ENCODE measurements at places on chromosomes 16 and 17.

DNA sequence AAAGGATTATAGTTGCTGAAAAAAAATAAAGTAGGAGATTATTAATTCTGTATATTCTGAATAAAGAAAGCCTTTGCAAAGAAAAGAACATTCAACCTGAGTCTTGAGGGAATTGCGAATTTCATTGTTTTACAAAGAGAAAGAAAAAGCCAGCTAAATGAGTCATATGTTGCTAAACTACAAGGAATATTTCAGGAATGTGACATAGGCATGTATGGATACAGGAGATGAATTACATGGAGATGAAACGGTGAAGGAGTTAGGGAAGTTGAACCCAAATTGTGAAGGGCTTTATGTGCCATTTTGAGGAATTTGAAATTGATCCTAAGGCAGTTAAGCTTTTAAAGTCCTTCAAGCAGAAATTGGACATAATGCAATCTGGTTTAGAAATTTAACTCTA is 177.3 kb upstream of the RBL2 start:
- no peak for DNase-seq

DNA sequence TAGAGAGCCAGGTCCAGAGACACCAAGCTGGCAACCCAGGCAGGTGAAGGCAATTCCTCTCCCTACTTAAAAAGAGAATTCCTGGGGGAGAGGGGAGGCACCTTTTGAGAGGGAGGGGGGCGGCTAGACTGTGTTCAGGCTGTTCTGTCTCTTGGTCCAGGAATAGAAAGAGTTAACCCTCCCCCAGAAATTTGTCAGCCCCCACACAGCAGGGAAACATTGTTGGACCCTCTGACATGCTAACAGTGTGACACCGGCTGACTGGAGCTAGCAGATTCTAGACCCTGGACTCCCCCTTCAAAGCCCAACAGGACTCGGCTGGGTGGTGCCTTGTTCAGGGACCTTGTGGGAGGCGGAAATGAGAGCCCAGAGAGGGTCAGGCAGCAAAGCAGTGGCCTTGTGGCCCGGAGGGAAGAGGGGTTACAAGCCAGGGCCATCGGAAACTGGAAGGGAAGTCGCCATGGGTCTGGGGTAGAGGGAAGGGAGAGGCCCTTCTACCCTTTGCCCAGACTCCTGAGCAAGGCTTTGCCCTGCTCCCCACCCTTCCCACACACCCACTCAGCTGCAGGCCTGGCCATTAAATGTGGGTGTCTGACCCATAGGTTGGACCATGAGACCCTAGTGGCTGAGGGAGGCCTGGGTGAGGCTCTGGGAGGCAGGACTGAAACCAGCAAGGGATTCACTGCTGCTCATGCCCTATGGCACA is 44.6 kb downstream of the RAI1 start:
- DNase-seq: no peak

DNA sequence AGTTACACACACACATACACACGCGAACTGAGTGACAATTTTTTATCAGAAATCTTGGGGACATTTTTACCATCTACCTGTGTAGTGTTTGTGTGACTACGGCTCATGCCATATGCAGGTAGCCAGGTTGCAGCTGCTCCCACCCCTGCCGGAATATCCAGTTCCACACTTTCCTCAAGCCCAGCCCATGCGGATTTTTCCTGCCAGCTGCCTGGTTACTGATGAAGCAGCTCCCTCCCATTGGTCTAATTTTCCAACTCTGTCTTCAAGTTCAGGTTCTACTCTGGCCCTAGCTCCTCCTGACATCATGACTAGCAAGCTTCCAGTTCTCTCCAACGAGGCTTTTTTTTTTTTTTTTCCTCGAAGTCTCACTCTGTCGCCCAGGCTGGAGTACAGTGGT is 4.8 kb downstream of the GSG1L2 start:
- DNase-seq: no peak

DNA sequence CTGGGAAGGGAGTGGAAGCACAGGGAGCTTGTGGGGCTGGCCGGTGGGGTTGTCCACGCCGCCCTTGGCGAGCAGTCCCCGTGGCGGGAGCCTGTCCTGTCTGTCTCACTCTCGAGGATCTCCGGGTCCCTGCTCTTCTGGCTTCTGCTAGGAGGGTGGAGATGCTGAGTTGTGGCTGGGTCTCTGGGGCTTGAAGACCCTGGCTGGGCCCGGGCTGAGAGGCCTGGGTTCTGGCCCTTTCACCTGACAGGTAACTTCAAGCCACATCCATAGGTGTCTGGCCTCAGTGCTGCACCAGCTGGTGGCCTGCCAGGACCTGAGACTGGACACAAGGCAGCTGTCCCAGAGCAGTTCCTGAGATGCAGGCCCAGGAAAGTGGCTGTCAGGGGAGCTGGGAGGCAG is 46.7 kb downstream of the PRMT7 start:
- DNase-seq: no peak

GRCh38 chr17:35747540-35748017 is 5.5 kb downstream of the GAS2L2 start:
- peak; percentile 60 for DNase-seq

DNA sequence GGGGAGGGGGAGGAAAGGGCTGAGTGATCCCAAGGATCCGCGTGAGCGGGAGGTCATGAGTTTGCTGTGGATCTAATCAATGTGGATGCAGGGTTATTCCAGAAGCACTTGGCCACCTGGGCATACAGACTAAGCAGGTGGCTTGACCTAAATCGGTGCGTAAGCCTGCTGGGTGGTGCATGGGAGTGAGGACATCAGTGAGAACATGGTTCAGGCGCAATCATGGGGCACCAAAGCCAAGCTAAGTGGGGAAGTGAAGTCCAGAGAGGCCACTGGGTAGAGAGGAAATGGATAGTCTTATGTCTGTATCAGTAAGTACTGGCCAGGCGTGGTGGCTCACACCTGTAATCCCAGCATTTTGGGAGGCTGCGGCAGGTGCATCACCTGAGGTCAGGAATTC is 18.9 kb upstream of the MFSD6L start:
- DNase-seq: no peak

DNA sequence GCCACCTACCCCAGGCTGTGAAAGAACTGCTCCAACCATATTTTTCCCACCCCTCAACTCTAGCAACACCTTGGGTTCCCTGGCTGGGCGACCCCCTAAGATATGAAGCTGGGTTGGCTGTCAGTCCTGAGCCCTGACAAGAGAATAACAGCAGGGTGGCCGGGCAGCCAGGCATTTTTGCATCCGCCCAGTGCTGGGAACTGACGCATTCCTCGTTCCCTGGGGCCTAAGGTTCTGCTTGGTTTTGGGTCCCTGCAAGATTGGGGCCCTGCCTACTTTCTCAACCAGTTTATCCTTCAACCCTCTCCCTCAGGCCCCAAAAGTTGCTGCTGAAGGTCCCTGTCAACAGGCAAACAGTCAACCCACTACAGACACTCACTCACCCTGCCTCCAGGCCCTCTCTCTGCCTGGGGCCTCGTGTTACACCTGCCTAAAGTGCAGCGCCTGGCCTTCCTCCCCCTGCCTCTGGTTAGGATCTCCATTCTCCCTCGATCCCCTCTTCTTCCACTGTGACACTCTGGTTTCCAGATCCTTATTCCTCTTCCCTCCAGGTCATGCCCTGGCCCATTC is 151.5 kb downstream of the STX8 start:
- no peak for DNase-seq

GRCh38 chr17:385178-385835 is 32.7 kb upstream of the RPH3AL start:
- DNase-seq: no peak

- DNase-seq: no peak
Observed at GRCh38 chr17:56596691-56597494, 3.4 kb downstream of the NOG start.

- DNase-seq: no peak
Observed at GRCh38 chr16:1775846-1776671, 3.1 kb upstream of the MRPS34 start.

Data from stimulated activated CD8-positive, alpha-beta memory T cell treated with anti-CD3 and anti-CD28 coated beads, Interleukin-7, amount 100 ng/mL, for 48 hours (primary cell).